ENCODE measurements at places on chromosomes 2 and 18.

DNA sequence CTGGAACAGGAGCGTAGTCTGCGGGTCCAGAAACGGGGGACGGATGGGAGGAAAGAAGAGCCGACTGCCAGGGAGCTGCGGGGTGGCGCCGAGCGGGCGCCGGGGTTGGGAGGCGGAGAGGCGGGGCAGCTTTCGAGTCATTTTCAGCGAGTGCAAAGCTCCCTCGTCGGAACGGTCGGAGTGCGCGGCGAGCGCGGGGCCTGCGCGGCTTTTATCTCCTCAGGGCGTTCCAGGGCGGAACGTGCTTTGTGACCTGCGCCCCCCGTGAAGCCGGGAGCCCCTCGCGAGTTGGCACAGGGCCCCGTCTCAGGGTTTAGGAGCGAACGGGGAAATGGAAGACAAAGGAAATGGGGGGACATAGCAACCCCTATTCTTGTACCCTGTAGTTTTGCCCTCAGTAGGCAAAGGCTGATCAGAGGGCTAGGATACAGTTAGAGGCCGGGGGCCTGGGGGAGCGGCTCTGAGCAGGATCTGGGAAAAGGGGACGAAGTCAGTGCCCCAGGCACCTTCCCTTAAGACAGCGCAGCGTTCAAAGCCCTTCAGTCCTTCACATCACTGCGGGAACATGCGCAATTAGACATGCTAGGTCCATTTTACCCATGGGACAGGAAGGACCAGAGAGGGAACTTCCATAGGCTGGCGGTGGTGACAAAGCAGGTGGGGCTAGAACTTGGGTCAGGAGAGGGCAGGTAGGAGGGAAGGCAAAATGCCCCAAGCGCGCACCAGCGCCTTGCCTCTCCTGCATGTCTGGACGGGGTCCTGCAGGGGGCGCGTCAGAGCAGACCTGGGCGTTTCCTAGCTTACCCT, 60.1 kb upstream of the IL1RL1 start:
- peak; percentile 63 for DNase-seq

DNA sequence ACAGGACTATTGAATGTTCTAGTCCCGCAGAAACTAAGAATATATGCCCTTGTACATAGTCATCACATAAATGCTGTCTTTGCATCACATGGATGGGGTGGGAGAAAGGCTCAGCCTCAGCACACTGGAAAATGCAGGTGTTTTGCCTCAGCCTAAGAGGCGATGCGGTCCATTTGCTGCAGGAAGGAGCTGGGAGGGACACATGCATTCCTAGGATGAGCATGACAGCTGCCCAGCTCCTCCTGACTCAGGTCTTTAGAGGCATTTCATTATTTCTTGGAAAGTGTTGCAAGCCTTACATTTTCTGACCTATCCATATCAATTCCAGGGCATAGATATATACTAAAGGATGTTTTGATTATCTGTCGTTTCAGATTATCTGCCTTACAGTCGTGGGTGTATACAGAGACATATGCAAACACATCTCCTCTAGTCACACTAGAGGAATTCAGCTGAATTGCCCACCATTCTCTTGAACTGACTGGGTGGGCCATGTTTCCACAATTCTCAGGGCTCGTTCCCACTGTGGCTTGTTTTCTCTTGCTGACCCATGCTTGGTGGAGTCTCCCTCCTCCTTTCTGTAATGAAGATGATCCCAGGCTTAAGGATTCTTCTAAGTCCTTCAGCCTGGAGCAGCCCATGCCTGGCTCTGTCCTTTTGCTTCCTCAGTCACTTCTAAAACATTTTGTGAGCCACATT, 156.9 kb downstream of the SETBP1 start:
- no peak for DNase-seq

DNA sequence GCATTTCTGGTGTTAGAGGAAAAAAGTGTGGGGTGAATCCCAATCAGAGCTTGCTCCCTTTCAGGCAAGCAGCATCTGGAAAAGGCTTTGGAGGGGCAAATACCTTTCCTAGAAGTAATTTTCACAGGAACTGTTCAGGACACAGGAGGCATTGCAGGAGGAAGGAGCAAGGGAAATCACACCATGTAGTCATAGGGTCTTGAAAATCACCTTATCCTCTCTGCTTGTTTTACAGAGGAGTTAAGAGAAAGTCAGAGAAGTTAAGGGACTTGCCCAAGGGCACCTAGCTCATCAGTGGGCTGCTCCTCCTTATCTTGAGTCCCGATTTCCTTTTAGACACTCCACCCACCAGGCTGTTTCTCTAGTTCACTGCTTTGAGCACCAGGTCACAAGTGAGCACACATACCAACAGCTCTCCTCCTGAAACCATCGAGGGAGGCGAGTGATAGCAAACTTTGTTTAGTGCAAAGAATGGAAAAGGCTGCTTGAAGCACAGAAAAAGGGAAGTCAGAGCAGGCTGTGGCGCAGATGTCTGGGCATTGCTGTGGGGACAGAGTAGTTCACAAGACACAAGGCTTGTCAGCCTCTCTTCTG, 89.2 kb upstream of the CXCR4 start:
- peak; percentile 89 for DNase-seq

DNA sequence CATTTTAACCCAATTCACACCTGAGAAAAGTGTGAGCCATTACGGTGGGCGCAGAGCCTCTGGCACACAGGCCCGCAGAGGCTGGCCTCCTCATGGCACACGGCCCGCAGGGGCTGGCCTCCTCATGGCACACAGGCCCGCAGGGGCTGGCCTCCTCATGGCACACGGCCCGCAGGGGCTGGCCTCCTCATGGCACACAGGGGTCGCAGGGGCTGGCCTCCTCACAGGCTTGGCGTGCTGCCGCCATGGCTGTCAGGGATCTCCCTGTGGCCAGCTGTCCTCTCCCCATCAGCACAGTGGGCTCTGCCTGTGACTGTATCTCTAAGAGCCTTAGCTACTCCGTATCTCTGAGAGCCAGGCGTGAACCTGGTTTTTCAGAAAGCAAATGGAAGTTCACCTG, 24.6 kb downstream of the ANO7 start:
- DNase-seq = no peak

GRCh38 chr18:8469544-8470130, 139.6 kb upstream of the RAB12 start:
- DNase-seq = no peak

GRCh38 chr2:44197816-44198215, 29.1 kb downstream of the PPM1B start:
- DNase-seq = no peak

DNA sequence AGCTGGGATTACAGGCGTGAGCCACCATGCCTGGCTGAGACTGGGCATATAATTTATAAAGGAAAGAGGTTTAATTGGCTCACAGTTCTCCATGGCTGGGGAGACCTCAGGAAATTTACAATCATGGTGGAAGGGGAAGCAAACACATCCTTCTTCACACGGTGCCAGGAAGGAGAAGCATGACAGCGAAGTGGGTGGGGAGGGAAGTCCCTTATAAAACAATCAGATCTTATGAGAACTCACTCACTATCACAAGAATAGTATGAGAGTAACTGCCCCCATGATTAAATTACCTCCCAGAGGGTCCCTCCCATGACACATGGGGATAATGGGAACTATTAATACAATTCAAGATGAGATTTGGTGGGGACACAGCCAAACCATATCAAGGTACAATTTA, 7.8 kb upstream of the LCLAT1 start:
- DNase-seq = no peak

GRCh38 chr2:97961534-97961933, 34.2 kb downstream of the TMEM131 start:
- no peak for DNase-seq

- peak; percentile 54 for DNase-seq
Observed at GRCh38 chr2:152861349-152861942, 143.0 kb downstream of the ARL6IP6 start.

DNA sequence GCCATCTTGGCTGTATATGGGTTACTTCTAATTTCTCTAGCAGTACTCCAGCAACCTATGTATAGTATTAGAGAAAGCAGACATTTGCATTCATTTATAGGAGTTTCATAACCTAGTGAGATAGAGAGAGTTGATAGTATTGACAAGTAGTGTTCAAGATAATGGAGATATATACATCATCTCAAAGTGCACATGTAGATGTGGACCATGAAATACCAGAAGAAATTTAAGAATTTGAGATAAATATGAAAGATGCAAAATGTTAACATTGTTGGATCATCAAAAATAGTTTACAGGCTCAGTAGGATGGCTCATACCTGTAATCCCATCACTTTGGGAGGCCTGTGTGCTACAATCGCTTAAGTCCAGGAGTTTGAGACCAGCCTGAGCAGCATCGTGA, 243.0 kb downstream of the MBD5 start:
- no peak for DNase-seq

- DNase-seq = no peak
Observed at GRCh38 chr2:71827524-71827901, 320.1 kb downstream of the CYP26B1 start.

DNA sequence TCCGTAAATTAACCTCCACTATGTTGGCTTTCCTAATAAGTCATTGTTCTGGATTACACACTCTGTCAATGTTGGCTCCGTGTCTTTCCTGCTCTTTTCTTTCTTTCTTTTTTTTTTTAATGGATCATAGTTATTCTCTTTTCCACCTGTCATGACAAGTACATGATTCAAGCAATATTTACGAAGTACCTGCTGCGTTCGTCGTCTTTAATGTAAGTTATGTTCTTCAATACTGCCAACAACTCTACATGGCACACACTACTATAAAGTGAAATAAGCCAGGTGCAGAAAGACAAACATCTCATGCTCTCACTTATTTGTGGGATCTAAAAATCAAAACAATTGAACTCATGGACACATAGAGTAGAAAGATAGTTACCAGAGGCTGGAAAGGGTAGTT, 239.1 kb downstream of the SCG2 start:
- no peak for DNase-seq

DNA sequence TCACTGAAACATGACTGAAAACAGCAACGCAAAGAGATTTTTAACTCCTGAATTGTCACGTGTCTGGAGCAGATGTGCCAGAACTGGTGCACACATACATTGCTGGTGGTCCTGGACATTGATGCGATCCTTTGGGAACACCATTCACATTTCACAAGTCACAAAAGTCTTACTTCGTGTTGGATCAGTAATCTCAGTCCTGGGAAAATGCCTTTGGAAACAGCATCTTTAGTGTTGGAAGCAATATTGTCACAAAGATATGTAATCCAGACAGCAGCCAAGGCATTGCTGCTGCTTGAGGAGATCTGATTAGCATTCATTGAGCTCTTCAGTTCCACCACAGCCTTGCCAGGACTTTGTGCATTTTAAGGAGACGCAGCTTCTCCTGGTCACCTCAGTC, 126.2 kb upstream of the SH3BP4 start:
- no peak for DNase-seq

GRCh38 chr2:85976106-85976920, 87.5 kb upstream of the ST3GAL5 start:
- no peak for DNase-seq

GRCh38 chr18:13605477-13605876, 120.9 kb downstream of the FAM210A start:
- DNase-seq = no peak

GRCh38 chr2:64525317-64525613, 1.1 kb downstream of the AFTPH start:
- peak; percentile 77 for DNase-seq

- no peak for DNase-seq
Observed at GRCh38 chr2:54388076-54388475, 68.1 kb upstream of the SPTBN1 start.

DNA sequence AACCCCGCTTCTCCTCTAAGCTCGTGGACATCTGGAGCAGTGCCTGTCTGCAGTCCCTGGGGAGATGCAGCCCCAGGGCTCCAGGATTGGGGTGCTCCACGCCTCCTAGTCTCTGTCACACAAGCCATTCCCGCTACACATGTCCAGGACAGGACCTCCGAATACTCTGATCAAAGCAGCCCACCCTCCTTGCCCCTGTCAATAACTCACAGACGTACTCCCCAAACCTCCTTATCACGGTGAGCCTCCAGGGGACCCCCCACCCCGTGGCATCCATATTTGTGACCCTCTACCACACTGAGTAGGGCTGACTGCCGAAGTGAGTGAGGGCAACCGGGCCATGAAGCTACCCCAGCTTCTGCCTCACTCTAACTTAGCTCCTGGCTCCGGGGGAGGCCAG, 727.7 kb downstream of the GALR1 start:
- DNase-seq = no peak

DNA sequence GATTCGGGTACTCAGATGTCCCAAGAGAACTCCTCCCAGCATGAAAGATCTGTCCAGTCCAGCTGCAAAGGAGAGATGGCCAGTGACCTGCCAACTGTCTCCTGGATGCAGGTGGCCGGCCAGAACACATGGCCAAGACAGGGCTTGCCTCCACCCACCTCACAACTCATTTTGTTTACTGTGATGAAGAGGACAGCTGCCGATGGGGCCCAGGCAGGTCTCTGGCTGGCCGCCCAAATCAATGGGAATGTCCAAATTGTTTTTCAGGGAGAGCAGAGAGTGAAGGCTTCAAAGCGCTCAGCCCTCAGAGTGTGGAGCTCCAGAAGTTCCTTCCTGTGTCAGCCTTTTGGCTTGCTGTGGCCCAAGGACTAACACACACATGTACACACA, 41.9 kb downstream of the FOSL2 start:
- no peak for DNase-seq

DNA sequence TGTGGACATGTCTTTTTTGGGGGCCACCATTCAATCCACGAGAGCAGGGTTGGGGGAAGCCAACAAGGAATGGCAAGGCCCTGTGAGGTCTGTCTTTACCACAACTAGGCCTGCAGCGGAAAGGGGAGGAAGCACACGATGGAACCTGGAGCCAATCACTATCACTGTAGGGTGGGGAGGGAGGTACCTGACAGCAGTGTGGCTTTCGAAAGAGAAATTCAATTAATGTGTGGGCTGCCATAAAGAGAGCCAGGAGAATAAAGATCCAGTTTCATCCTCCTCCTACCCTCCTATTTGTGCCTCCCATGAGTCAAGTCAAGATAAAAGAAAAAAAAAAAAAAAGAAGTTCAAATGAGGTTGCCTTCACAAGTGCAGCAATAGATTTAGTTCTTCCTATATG, 18.9 kb upstream of the RBMS1 start:
- peak; percentile 92 for DNase-seq

All from NB4 (cell line).